ENCODE measurements at places on chromosomes 11 and 22.

DNA sequence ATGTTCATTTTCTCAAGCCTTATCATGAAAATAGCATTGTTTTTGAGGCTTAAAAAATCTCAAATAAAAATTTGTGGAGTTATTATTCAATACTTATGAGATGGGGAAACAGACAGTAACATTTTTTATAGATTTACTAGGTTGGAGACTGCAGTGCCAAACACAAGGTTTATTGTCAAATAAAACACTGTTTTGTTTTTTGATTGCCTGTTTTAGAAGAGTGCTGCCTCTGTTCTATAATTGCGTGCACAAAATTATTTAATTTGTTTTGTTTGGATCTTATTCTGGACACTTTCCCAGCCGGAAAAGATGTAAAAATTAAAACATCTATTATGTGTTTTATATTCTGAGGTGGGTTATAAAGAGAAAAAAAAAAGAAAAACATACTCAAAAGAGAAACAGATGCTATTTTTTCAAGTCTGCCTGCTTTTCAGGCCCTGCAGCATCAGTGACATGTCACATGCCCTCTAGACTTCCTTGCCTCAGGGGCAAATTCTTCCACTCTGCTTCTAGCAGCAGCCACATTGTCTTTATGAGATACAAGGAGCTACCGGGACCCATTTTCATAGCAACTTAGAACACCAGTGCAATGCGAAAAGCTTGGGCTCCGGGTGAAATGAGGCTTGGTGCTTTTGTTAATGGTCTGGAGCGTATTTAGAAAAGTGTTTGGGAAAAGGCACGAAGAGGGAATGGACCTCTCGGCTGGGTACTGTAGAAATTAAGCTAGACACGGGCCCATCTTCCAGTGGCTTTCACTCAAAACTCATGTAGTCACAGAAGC, 77.5 kb downstream of the EFCAB6 start:
- no peak for DNase-seq

DNA sequence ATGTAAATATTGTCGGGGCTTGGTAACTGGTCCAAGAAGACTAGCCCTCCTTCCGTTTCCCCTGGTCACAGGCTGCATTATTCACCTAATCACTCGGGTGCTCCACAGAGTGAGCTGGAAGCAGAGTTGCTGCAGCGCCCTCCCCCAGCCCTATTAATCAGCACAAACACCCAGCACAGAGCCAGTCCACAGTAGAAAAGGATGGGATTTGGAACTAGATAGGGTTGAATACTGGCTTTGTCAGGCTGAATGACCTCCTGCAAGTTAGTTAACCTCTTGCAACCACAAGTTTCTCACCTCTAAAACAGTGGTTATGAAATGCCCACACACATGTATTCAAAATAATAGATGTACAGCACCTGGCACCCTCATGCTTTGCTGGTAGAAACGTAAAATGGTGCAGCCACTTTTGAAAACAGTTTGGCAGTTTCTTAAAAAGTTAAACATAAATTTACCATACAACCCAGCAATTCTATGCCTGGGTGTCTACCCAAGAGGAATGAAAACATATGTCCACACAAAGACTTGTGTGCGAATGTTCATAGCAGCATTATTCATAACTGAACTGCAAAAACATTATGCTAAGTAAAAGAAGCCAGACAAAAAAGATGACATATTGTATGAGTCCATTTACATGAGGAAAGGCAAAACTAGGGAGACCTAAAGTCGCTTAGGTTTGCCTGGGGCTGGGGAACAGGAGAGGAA, 31.7 kb upstream of the APLP2 start:
- no peak for DNase-seq

DNA sequence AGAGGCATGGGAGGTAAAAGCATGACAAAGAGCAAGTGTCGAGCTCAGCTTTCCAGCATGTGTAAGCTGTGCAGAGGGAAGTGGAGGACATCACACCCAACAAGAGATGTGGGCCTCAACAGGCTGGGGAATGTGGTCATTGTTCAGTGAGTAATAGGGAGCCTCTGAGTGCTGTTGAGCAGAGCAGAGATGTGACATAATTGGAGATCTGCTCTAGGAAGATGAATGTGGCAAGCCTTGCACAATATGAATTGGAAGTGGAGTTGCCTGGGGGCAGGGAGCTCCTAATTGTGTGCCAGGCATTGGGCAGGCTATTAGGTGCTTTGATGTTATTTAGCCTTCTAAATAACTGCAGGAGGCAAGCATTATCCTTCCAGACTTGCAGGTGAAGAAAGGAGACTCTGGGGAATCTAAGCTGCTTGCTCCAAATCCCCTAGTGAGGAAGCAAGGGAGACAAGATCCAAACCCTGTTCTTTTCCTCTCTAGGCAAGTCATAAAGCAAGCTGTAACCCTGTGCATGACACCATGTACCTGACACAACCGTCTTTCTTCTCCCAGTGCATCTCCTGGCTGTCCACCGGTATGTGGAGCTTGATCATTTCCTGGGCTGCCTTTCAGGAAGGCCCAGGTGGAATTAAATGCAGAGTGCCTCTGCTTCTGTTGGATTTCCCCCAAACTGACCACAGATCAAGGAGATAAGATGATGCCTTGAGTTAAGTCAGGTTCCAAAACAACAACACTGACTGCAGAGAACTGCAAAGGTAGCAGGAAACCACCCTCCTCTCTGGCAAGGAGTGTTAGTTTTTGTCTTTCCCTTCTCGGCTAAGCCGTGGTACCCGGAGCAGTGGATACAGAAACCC, 221.4 kb downstream of the TENM4 start:
- DNase-seq: no peak

- DNase-seq: no peak
These were observed 107.5 kb downstream of the TENM4 start for GRCh38 chr11:79333355-79333754.

DNA sequence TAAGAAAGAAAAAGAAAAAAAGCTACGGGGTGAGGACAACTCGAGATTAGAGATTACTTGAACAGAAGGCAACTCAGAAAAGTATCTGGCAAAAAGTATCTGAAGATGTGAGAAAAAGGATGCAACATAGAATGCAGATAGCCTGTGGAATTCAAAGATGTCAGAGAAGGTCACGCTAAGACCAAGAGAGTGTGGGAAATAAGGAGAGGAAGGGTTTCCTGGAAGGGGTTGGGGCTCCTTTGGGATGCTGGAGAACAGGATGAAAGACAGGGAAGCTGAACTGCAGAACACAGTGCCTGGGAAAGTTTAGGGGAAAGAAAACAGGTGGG, 1.2 kb downstream of the GUCY1A2 start:
- DNase-seq: no peak

DNA sequence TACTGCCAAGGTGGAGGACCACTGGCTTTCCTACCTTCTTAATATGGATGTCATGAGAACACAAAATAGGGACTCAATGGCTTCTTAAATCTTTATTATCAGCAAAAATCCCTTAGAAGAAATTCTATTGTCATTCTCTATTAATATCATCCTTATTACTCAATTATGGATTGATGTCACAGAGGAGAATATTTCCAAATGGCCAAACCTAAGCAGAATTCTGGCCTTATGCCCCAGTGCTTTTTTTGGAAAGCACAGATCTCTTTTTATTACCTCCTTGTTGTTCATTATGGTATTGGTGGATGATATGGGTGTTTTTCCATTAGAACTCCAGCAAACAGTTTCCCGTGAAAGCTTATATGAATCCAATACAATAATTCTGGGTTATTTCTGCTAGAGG, 9.9 kb downstream of the CRTAM start:
- no peak for DNase-seq
